ENCODE measurements at places on chromosomes 6 and 20. TPM values are rescaled to one million over a fixed set of nuclear protein-coding genes. Genes with fewer than 3 reads are reported as not detected.

Gene CFB
- total RNA-seq, result 40.0 TPM

Gene GPX5
- total RNA-seq, result not detected

GRCh38 chr20:36305602-36306551 lies at the start of gene DLGAP4:
Gene DLGAP4 (plus strand): TSS chr20:36306339. CDS start chr20:36431718, 125,379 bp downstream.
- peak within 1 kb of the TSS; percentile 19 for H3K4me3 ChIP-seq
- peak; percentile 45 for DNase-seq
- H3K27me3 ChIP-seq, result peaks cover 32% of the 10 kb centered on the region
- H3K4me1 ChIP-seq, result peaks cover 15% of the 10 kb centered on the region
- H3K36me3 ChIP-seq, result no peaks in the 10 kb centered on the region
- no peak within 1 kb of the TSS for H3K27ac ChIP-seq

DNA sequence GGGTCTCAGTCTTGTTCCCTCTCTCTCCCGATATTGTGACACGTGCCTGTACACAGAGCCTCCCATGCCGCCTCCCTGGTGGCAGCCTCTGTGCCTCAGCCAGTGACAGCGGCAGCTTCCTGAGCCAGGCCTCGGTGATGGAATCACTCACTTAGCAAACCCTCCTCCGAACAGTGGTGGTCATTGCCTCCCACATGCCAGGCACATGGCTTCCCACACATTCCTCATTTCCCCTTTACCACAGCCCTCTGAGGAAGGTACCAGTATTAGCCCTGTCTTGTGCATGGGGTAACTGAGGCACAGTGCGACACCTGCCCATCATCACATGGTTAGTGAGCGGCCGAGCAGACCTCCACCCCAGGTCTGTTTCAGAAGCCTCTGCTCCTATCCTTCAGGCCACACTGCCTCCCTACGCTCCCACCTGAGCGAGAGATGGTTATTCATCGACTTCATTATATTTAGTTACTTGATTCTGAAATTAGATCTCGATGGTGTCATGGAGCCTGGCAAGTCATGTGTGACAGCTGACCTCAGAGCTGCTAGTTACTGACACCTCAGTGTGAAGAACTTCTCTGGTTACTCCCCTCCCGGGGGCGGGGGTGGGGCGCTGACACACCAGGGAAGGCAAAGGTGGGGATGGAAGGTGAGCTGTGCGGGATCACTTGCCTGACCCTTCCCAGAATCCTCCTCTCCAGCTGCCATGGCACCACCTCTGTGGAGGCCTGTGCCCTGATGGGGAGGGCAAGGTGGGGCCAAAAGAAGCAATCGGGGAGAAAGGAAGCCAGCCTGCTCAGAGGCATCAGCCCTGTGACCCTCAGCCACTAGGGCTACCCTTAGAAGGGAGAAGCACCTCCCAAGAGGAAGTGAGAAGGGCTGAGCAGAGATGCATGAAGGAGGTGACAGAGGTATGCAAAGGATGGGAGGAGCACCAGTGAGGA lies 17.9 kb downstream of the MDGA1 start:
- DNase-seq, result no peak
- no peaks in the 10 kb centered on the region for H3K36me3 ChIP-seq
- no peak overlapping the region for H3K27ac ChIP-seq
- no peak overlapping the region for H3K4me3 ChIP-seq
- peaks cover 9% of the 10 kb centered on the region for H3K4me1 ChIP-seq
- H3K27me3 ChIP-seq, result no peaks in the 10 kb centered on the region

- H3K27ac ChIP-seq, result no peak overlapping the region
- H3K4me1 ChIP-seq, result no peaks in the 10 kb centered on the region
- no peaks in the 10 kb centered on the region for H3K27me3 ChIP-seq
Observed at GRCh38 chr6:148074738-148075137, 267.9 kb upstream of the SASH1 start.

Data from sigmoid colon (tissue), 7 donors.